Activated T-helper 1 cell treated with anti-CD3 and anti-CD28 coated beads, Interleukin-2, amount 50 U/mL, for 16 hours (primary cell): ENCODE measurements at places on chromosomes 2 and 18.

GRCh38 chr2:73856214-73856613, 27.5 kb downstream of the STAMBP start:
- DNase-seq = no peak

DNA sequence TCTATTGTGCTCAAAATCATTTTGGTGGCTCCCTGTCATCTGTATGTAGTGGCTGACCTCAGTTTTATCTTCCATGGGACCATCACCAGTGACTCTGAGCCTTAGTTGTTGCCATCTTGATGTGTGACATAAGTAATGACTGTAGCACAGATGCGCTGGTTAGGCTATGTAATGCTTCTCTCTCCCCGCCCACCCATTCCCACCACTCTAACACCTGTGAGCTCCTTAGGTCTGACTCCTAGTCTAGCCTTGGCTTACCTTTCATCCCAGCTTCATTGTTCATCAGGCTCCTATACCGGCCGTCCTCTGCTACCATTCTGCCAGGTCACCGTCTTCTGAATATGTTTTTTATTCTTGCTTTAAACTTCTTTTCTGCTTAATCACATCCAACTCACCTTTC, 17.2 kb downstream of the MYO1B start:
- no peak for DNase-seq

DNA sequence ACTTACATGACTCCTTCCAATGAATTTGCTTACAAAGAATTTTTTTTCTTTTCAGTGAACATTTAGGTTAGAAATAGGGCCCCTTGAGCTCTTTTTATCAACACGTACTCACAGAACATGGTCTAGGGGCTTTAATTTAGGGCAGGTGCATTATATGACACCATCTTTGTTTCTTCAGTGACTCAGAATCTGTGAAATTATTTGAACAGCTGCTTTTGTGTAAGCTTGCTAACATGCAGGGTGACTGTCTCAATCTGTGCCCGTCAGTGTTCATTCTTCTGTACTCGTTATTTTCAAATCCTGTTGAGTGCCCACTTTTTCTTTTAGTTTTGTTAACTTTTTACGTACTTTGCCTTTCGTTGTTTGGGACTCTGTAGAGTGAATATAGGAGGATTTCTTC, 52.8 kb upstream of the CABYR start:
- no peak for DNase-seq

DNA sequence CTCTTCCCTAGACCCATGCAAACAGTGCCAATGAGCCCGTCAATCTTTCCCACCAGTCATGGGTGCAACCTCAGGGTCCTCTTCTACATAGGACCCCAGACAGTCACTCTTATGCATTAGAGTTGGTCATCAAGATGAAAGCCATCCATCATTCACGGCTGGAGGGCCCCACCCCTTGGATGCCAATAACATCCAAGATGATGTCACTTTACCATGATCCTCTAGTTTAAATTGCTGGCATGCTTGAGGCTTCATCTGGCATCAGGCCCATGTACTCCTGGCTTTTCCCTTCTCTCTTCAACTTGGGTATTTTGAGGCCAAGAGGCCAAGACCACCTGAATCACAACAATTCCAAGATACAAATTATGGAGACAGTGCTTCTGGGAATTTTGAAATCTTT, 91.1 kb upstream of the MAPK4 start:
- DNase-seq = no peak

DNA sequence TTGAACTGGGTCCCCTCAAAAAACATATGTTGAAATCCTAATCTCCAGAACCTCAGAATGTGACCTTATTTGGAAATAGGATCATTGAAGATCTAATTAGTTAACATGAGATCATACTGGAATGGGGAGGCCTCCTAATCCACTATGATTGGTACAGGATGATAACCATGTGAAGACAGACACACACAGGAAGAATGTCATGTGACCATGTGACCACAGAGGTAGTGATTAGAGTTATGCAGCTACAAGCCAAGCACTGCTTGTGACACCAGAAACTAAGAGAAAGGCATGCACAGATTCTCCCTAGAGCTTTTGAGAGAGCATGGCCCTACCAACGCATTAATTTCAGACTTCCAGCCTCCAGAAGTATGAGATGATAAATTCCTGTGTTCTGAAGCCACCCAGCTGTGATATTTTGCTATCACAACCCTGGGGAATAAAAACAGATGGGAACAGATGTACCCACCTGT, 47.0 kb upstream of the TGIF1 start:
- no peak for DNase-seq

- no peak for DNase-seq
Measured at GRCh38 chr18:39453882-39454281, 1888.3 kb upstream of the CELF4 start.

DNA sequence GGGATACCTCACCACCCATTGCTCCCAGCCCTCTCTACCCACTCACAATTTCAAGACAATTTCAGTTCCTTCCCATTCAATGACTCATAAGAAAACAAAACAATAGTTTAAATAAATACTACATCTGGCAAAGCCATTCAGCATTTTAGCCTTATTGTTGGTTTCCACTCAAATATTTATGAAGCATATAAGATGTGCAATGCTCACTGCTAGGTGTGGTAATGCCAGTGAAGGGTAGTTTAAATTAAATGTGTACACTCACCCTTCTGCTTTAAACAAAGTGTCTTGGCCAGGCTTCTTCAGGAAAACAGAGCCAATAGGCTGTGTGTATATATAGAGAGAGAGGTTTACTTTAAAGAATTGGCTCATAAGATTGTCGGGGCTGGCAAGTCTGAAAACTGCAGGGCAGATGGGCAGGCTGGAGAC, 37.0 kb downstream of the INO80C start:
- DNase-seq = no peak
